ENCODE measurements at places on chromosomes 5 and 9.

- no peak for DNase-seq
Measured at GRCh38 chr5:6349387-6349786, 29.0 kb downstream of the MED10 start.

GRCh38 chr5:136295914-136296313 lies 69.4 kb downstream of the TRPC7 start:
- DNase-seq = no peak

GRCh38 chr9:114662081-114662989 lies 4.7 kb upstream of the TEX53 start:
- no peak for DNase-seq

DNA sequence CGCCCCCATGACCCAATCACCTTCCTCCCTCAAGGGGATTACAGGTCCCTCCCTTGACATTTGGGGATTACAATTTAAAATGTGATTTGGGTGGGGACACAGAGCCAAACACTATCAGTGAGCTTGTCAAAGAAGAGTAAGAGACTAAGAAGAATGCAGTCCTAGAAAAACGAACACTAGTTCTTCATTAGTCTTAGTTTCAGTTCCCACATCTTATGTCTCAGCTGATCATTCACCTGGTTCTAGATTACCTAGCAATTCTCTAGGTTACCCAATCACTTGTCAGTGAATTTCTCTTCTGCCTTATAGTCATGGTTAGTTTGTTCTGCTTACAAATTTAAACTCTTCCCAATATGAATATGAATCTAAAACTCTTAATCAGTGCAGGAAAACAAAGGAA lies 251.5 kb downstream of the COX7C start:
- no peak for DNase-seq

- no peak for DNase-seq
Measured at GRCh38 chr5:8895599-8895998, 650.3 kb downstream of the SEMA5A start.

DNA sequence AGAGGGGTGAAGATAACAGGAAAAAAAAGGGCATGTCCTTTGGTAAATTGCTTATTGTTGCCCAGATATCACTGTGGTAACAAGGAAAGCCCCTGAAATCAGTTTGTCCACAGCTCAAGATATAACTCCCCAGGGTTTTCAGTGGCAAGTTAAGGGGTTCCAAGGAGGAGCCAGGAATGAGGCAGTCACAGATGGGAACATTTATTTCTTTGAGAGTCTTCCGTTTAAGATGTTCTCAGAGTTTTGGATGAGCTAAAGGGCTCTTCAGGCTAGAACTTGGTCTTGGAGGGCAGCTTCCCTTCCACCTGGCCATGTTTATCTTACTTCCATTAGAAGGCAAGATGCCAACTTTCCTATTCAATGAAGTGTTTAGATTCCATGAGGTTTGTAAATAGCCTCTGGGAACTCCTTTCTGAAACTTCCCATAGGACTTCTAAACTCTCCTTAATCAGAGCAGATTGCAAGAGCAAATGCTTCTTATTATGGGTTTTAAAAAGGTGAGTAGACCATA lies 277.6 kb upstream of the TNC start:
- no peak for DNase-seq

GRCh38 chr5:84647581-84647980 lies 262.9 kb upstream of the EDIL3 start:
- DNase-seq = no peak

DNA sequence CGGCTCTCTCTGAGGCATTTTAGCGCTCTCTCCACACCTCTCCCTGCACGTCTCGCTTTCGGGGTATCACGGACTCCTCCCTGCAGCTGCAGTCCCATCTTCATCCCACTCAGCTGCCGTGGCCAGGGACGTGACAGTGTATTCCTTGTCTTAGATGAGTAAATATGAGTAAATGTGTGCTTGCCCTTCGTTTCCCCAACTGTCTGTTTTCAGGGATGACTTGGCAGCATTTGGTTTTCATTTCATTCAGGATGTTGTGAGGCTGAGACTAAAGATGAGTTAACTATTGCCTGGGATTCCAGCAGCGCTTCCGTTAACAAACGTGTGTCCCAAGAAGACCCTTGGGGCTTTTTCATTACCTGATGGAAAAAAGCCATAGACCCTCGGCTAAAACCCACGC lies 29.5 kb downstream of the GDNF start:
- no peak for DNase-seq

- DNase-seq = no peak
Measured at GRCh38 chr9:104765138-104765537, 1.2 kb downstream of the NIPSNAP3B start.

DNA sequence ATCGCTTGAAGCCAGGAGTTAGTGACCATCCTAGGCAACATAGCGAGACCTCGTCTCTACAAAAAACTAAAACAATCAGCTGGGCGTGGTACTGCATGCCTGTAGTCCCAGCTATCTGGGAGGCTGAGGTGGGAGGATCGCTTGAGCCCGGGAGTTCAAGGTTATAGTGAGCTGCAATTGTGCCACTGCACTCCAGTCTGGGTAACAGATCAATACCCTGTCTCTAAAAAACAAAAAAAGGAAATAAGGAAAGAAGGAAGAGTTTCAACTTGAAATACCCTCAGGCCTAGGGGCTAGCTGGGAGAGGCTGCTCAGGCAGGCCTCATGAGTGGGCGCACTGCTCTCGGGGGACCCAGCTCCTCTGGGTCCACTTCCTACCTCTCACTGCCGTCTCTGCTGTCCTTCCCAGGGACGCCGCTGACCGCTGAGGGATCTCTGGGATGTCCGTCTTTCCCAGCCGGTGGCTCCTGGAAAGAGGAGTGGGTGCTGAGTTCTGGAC lies 56.4 kb downstream of the PRRT1B start:
- DNase-seq = no peak

DNA sequence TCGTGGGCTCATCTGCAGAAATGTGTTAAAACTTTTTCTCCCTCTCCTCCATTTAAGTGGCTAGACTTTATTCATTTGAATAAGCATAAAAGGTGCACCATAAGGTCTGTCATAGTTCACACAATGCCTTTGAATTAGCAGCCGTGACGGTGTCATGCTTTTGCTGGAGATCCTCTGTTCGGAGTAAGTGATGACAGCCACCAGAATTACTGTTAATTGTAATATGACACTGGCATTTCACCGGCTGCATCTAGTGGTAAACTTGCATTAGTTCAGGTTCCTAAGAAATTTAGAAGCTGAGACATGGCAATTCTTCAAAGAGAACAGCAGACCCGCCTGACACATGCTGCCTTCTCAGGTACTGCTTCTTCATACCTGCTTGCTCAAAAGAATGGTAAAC lies 241.7 kb downstream of the EBF1 start:
- no peak for DNase-seq

GRCh38 chr5:156155598-156155997 lies 171.4 kb upstream of the SGCD start:
- no peak for DNase-seq

- DNase-seq = no peak
Measured at GRCh38 chr9:101915482-101915881, 177.0 kb upstream of the GRIN3A start.

DNA sequence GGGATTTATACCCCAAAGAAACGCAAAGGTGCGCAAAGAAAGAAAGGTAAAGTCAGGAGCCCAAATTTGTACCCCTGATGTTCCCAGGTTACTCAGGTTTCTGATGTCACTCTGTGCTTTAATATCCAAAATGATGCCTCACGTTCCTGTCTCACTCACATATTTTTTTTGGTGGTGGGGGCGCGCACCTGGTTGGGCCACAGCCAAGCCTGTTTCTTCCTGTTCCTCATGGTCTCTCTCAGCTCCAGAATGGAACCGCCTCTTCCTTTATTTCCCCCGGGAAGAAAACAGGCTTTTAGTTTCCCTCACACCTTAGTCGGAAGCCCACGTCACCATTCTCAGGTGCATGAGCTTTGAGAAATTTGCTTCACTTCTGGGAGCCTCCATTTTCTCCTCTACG lies 118.3 kb upstream of the BOD1 start:
- no peak for DNase-seq

DNA sequence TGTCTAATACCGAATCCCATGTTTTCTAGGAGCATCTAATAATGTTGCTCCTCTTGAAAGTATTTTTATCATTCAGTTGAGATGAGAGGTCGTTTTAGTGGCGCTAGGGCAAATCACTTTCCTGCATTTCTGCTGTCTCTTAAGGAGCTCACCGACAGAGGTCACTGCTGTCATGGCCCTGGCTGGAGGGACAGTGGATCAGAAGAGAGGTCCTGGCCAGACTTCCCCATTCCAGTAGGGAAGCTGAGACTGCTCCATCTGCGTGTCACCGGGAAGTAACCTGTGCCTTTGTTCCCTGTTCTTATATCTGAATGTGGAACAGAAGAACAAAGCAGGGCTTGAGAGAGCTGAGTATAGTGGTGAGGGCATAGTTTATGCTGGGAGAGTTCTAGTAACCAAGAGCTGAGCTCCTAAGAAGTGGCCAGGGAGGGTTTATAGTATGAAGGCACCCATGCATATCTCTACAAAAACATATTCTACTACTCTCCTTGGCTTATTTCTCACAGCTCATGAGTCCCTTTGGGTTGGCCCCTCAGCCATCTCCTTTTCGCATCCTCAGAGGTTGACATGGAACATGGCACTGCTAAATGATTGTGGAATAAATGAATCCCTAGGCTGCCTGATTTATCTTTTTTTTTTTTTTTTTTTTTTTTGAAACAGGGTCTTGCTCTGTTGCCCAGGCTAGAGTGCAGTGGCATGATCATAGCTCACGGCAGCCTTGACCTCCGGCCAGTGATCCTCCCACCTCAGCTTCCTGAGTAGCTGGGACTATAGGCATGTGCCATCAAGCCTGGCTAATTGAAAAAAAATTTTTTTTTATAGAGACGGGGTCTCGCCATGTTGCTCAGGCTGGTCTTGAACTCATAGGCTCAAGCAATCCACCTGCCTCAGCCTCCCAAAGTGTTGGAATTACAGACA lies 27.2 kb downstream of the ATP6V0E1 start:
- no peak for DNase-seq

DNA sequence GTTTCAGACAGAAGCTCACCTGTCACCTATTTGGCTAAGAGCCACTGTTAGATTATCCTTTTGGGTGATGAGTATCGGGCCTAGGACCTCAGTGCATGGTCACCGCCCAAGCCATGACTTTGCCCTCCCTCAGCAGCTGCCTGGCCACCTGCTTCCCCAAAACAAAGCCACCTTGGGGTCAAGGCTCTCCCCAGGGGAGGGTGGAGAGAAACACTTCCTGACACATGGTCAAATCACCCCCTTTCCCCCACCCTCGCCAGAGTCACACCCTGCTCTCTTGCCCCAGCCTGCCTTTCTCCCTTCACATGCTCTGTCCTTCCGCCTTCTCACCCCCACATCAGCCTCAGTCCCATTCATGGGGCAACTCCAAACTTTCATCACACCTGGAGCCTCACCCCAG lies 1.7 kb upstream of the HBEGF start:
- DNase-seq = peak; percentile 42

DNA sequence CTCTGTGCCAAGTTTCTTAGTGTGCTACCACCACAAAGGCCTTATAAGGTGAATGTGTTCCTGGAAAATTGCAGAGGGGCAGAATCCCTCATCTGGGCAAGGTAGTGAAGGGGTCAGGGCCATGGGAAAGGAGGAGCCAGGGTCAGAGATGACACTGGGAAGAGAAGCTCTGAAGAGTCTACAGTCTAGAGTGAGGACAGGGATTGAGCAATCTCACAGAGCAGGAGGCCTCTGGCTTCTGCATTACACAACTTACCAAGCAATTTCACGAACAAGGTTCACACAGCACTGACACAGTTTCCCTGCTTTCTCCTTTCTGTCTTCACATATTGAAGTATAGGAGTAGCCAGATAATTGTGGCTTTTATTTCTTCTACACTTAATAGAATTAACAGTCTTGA lies 24.5 kb upstream of the IDNK start:
- DNase-seq = no peak

- no peak for DNase-seq
Measured at GRCh38 chr9:101536351-101536750, 2.7 kb downstream of the RNF20 start.

GRCh38 chr5:78747705-78748359 lies 99.3 kb upstream of the LHFPL2 start:
- DNase-seq = no peak

GRCh38 chr5:124888622-124889485 lies 142.4 kb upstream of the ZNF608 start:
- DNase-seq = no peak

DNA sequence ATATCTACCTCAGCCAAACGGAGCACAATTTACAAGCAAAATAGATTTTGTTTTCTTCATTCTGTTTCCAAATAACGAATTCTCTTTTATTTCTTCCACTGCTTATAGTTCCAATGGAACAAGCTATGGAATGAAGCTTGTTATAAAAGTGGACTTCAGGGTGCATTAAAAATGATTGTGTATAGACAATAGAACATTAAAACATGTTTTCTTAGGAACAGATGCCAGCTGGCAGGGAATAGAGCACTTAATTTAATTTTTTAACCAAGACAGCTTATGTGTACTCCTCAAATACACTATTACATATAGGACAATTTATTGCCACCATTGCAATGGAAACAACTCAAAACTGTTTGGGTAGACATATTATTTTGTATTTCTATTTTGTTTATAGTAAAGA lies 860.1 kb upstream of the TYRP1 start:
- no peak for DNase-seq

- DNase-seq = no peak
Measured at GRCh38 chr5:145660897-145661640, 174.1 kb downstream of the PRELID2 start.

DNA sequence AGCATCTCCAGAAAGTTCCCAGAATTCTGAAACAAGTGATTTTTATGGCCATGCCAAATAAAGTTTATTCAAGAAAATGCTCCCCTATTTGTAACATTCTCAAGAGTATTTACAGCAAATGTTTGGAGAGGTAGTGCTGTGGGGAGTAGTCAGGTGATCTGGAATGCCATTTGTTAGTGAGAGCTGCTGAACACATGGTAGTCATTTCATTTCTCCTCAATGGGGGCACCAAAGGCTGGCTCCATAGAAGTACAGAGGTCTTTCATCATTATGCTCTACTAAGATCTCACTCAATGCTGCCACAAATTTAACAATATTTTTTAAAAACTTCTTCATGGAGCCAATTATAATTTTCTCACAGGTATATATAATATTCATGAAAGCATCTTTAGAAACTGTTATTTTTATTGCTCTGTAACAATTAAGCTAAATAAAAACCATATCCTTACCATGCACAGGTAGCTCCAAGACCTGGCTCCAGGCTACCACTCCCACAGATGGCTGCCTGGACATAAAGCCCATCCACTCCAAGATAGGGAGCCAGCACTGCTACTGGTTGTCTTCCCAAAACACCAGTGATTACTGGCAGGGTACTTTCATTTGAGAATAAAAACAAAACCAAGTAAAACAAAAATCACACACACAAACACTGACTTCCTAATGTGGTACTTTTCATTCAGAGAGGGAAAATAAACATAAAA lies 200.8 kb downstream of the PLK2 start:
- DNase-seq = no peak
